GM12878 (cell line): ENCODE measurements at places on chromosomes 2 and 18.

GRCh38 chr18:12106471-12106870, 12.8 kb downstream of the ANKRD62 start:
- no peak for DNase-seq

- DNase-seq = no peak
Observed at GRCh38 chr18:67926929-67927864, 410.7 kb upstream of the DSEL start.

- no peak for DNase-seq
Observed at GRCh38 chr2:147293991-147294824, 550.6 kb upstream of the ACVR2A start.

DNA sequence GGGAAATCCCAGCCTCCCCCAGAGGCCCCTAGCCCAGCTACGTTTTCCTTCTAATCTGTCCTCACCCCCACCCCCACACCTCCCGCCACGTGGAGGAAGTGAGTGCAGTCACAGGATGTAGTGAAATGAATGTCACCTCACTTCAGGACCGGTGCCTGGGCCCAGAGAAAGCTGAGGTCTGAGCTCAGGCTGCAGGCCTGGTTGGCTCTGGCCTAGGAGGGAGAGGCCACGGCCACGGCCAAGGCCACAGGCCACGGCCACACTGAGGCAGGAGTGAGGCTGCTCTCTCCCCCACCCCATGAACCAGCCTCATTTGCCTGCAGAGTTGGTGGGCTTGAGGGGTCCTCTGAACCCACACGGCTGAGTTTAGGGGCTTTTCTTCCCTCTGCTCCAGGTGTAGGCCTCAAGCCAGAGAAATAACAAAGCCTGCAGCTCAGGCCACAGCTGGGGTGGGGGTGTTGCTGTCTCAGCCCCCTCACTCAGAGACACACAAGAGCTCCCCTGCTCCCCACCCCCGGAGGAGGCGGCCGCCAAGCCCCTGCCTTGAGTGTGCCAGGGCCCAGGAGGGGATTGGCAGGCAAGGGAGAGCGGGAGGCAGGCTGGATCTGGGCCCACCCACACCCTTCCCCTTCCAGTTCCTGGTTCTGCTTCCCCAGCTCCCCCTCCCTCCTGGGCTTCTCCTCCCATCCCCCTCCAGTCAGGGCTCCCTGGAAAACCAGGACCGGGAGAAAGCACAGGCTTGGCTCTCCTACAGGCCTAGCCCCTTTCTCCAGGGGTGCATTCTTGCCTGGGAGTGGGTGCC, 27.0 kb downstream of the DNMT3A start:
- DNase-seq = no peak

GRCh38 chr2:226716126-226716525, 83.5 kb downstream of the IRS1 start:
- no peak for DNase-seq

DNA sequence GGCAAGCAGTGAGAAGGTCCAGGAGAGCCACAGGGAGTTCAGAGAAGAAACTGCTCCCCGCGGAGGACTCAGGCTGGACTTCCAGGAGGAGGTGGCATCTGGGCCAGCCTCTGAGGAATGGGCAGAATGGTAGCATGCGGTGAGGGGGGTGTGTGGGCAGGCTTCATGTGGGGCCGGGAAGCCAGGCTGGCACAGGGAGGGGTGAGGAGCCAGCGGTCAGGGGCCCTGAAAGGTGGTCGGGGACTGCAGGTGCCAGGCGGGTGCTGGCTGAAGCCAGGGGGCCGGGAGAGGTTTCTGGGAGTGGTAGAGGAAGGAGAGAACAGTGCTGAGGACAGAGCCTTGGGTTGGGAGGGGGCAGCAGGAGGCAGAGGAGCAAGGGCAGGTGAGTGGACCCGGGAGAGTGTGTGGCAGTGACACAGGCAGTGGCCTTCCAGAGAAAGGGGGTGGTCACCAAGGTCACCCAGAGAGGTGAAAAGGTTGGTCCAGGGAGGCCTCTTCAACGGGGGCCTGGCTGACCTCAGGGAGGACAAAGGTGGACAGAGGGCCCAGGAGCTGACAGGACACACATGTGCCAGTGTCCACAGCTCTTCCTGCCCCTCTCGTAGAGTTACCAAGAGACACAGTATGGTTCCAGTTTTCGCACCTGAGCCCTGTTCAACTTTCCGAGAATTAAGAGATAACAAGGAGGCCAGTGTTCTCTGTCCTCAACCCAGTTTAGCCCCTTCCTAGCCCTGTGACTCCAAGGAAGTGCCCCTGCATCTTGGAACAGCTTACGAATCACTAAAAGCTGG, 101.2 kb upstream of the ASB18 start:
- no peak for DNase-seq

GRCh38 chr2:46978723-46979122, 63.1 kb upstream of the MCFD2 start:
- no peak for DNase-seq
